GM23248 (cell line): ENCODE measurements at places on chromosomes 4 and X.

DNA sequence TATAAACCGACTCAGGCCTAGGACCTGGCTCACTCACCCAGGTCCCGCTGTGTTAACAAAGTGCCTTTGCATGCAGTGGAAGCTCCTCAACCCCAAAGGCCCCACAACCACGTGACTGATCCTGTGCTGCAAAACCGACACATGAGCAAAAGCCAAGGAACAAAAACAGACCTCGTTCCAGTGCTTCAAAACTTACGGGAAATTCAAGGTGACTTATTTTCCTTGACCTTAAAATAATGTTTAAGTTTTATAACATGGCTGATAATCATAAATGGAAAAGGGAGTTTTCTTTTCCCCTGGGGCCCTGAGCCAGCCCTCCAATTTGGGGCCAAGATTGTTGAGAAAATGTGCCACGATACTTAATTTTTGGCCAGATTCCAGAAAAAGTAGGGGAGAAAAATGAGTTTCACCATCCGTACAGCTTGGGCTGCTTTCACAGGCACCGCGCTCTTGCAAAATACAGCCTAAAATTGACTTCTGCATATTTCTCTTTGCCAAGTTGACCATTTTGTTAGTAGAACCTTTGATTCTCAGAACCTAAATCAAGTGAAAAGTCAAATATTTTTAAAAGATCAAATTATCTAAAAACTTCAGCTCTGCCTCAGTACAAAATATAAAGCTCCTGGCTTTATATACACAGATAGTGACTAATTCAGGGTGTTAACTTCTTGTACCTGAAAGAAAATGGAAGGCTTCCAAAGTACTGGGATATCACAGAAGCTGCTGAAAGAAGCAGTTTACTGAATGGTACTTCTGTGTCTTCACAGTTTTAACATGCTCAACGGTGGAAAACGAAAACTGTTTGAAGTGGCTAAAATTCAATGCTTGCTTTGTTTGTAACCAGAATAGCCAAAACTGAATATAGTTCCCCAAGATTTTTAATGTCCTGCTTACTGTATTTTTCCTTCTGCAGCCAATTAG is 93.8 kb downstream of the APBB2 start:
- peak; percentile 53 for DNase-seq

GRCh38 chrX:137401092-137401491 is 164.8 kb upstream of the ZIC3 start:
- no peak for DNase-seq

DNA sequence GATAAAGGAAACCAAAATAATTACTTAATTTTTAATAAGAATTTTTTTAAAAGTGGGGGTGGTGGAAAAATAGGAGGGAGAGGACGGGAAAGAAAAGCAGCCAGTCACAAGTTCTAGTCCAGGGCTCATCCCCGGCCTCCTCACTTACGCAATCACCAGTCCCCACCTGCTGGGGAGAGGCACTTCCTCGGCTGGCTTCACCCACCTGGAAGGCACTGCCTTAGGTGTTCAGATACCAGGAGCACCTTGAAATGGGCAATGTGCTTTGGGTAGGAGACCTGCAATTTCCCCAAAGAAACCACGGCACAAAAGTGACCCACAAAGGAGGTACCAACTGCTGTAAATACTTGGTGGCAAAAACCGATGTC is 23.8 kb downstream of the AFAP1 start:
- DNase-seq, result no peak

- no peak for DNase-seq
Observed at GRCh38 chrX:71053217-71053621, 14.9 kb downstream of the SNX12 start.

DNA sequence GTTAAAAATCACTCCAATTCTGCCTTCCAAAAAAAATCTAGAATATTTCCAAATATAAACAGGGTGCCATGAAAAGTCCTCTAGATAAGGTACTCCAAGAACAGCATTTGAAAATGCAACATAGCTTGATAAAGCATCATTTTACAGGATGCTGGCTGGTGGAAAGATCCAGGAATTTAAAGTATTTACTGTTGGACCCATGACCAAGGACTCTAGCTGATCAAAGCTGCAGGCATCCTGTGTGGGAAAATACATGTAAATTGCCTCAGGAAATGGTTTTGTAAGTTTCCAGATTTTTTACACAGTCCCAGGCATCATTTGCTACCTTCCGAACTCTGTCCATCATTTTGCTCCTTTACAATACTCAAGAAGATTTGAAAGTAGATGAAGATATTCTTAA is 164.4 kb downstream of the GRIA3 start:
- peak; percentile 23 for DNase-seq
